ENCODE measurements at places on chromosomes 7 and 10. TPM values are rescaled to one million over a fixed set of nuclear protein-coding genes. Genes with fewer than 3 reads are reported as not detected.
A peak's percentile ranks its signal among the peaks of the same experiment; 100 is the strongest.

DNA sequence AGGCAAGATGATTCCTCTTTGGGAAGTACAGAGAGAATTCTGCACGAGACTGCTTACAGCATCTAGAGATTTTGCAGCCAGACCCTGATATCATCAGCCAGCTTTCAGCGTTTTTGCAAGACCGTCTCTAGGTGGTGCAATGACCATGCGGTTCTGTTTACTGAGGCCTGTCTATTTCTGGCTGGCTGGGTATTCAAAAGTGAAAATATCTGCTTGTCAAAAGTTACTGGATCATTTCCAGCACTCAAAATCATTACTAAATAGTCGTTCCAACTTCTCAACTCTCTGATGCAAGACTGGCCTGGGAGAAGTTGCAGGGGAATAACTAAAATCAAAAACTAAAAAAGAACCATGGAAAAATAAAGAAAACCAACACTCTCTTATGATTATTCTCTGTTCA lies 240.1 kb downstream of the ELMO1 start:
- DNase-seq = peak; percentile 65

DNA sequence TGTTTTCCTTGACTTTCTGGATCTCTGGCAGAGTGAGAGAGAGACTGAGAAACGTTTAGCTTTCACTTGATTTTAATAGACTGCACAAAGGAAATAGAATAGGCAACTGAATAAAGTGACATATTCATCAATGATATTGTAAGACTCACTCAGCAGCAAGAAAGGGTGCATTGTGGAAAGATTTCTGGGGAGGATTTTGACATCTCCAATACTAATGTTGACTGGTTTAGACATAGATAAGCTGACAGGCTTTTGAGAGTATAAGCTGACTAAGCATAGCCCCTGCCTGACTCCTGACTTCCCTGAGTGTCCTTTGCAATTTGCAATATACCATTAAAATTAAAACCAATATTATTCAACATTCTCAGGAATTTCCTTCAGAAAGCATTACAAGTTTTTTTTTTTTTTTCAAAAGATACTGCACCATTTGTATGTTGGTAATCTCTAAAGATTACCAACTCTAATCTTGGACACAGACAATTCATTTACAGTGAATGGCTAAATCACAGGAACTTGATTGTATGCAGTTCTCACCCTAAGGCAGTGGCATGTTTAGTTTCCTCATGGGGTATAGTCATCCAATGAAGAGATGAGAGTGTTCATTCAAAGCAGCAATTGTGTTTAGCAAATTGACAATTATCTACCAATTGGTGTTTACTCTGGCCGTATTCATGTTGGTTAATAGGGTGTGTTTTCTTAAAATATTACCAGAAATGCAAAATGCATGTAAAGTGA lies 325.6 kb downstream of the SORCS3 start:
- DNase-seq = no peak

GRCh38 chr7:154380771-154381170 lies 328.6 kb downstream of the DPP6 start:
- no peak for DNase-seq

DNA sequence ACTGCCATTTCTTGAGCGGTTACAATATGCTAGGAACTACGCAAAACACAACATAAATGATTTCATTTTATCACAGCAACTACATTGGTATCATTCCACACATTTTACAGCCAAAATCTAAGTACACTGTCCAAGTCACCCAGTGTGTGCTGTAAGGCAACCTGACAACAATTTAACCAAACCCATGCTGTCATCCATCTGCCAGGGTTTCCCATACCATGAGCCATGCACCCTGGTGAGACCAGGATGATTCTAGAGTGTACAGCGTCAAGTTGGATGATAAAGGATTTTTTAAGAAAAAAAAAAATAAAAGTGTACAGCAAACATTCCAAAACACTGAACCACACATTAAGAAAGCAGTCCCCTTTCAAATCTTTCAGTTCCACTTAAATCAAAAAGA lies 52.9 kb downstream of the PIK3AP1 start:
- DNase-seq = no peak

GRCh38 chr10:21340331-21340730 lies 185.2 kb downstream of the SKIDA1 start:
- DNase-seq = no peak

DNA sequence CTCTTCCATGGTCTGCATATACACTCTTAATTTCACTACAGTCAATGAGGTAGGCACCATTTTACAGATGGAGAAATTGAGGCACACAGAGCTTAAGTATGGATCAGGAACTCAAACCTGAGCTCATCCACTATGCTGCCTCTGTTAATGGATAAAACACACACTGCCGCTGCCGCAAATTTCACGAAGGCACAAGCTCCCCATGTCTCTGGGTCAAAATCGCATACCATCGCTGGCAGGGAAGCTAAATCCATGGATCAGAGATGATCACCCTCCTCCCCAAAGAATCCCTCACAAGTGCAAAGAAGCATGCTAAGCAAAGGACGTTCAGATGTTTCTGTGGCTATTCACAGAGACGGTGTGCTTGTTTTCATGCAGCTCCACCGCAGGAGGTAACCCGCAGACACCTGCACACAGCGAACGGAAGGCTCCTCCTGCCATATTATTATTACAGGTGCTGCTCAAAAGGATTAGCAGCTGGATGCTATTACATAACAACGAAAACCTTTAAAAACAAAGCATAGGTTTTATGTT lies 109.3 kb downstream of the UBE2H start:
- no peak for DNase-seq

DNA sequence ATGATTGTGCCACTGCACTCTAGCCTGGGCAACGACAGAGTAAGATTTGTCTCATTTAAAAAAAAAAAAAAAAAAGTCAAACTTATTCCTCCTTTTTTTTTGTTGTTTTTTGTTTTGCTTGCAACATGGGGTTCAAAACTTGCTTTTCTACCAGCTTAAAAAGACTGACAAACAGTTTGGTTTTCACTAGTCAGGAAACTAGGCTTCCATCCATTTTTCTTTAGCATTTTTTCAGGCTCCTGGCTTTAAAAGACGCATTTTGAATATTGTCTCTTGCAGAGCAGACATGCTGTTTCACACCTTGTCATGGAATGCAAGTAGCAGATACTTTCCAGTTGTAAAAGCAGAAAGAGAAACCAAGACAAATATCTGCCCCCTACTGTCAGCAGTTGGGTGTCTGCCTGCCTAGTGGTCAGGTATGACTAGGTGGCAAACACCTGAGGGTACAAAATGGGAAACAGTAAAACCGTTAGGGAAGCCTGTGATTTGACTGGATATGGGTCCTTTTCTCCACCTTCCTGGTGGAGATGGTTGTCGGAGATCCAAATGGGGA lies 139.9 kb downstream of the CCDC71L start:
- no peak for DNase-seq

- DNase-seq = no peak
Measured at GRCh38 chr10:33410096-33410859, 75.8 kb upstream of the NRP1 start.

GRCh38 chr7:22333680-22334141 lies 23.2 kb downstream of the RAPGEF5 start:
- peak; percentile 34 for DNase-seq

DNA sequence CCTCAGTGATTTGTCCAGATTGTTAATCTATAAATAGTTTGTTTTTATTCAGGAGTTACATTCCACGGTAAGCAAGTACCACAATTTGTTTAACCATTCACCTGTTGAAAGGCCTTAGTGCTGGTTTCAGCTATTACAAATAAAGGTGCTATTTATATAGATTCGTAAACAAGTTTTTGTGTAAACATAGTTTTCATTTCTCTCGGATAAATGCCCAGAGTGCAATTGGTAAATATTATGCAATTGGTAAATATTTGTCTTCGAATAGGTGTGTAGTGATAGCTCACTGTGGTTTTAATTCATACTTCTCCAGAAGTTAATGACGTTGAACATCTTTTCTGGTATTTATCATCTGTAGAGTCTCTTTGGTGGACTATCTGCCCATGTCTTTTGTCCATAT lies 76.4 kb upstream of the RSU1 start:
- no peak for DNase-seq

- DNase-seq = no peak
Measured at GRCh38 chr10:98457721-98458120, 11.0 kb upstream of the HPS1 start.

DNA sequence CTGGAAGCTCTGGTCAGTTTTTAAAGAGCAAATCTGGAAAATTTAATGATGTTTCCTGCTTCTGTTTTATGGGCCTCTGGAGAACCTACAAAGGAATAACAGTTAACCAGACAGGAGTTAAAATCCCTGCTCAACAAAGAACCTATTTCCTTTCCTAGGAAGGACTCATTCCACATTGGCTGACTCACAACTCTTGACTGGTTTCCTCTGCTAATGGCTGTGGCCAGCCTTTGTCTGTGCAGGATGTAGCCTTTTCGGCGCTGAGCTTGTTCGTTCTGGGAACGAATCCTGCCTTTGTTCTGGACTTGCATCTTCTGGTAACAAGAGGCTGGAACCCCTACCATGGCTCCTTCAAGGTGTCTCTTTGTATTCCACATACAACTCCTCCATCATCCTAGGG lies 112.8 kb upstream of the PDCD4 start:
- no peak for DNase-seq

DNA sequence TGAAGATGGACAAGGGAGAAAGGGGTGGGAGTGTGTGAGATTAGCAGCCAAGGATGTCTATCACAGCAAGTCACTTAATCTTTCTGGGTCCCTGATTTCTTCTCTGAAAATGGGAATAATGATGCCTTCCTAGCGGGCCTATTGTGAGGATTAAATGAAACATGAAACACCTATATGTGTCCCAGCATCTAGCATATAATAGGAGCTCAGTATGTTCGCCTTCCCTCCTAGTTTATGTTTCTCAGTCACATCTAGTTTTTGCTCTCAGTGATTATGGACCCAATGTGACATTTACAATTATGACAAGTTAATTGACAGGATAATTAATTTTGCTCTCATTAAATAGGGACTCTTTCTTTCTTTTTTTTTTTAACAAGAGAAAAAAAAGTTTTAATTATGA lies 252.9 kb downstream of the SNX13 start:
- no peak for DNase-seq

- no peak for DNase-seq
Measured at GRCh38 chr7:18179093-18179492, 151.4 kb upstream of the PRPS1L1 start.

DNA sequence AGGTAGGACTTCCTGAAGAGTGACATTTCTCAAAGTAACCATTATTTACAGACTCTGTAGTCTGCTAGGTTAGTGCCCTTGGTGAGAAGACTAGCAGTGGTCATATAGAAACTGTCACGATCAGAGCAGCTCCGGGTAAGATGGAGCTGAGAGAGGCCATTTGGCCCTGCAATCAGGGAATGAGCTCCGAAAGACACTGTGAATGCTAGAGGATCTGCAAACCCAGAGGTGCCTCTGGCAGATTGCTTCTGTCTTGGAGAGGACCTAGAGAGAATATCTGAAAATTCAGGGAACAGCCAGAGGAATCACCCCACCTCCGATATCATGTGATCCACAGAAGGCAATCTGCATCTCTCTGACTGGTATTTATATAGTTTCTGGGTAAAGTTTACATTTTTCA lies 246.9 kb upstream of the KMT2E start:
- DNase-seq = no peak

- DNase-seq = no peak
Measured at GRCh38 chr10:125156196-125156595, 4.2 kb downstream of the CTBP2 start.

DNA sequence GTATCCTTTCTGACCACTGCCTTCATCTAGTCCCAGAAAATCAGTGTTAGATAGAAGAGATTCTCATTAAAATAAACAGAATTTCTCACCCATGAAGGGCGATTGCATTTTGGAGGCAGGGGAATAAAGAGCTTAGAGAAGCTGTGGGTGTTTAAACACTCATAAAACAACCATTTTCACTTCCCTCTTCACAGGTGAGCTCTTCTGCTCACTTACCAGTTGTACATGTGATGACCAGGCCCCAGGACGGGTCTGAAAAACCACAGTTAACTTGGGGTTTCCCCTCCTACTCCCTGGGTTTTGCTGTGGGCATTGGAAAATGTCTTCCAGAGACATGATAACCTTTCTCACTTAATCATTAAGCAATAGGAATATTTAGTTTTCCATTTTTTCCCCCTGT lies 411.6 kb upstream of the DPP6 start:
- no peak for DNase-seq

- no peak for DNase-seq
Measured at GRCh38 chr7:71682181-71682580, 550.2 kb downstream of the GALNT17 start.

DNA sequence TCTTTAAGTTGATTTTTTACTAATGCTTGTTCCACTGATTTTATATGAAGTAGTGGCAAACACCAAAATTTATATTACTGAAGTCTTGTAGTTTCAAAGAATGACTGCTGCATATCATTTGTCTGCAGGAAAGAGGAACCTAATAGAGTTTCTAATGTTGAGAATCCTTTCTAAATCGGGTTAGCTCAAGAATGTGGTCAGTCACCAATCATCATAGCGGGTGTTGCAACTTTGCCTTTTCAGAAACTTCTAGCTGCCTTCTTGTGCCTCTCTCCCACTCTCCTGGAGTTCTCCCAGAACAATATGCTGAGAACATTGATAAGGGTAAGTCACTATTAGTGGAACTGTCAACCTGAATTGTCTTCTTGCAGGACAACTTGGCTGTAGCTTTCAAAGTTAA lies 524.8 kb upstream of the SORCS1 start:
- DNase-seq = no peak

DNA sequence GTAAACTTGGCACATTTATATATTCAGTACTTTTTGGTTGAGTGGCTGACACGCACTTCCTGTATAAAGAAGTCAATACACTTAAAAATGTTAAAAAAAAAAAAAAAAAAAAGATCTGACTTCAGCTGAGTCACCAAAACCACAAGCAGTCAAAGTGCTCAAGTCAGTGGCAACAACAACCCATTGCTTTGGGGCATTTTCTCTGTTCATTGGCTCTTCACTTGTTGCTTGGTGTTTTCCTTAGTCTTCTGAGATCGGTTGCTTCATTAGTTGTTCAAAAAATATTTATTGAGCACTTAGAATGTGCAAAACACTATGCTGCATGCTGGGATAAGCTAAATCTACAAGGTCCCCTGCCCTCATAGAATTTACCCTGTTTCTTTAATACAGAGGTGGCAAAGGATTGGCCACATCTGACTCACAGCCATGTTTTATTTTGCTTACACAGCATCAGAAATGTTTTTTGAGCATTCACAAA lies 63.7 kb downstream of the ZNRF2 start:
- DNase-seq = peak; percentile 12

GRCh38 chr10:117996709-117997108 lies 50.0 kb downstream of the RAB11FIP2 start:
- no peak for DNase-seq

The ADD3 gene
- total RNA-seq = 201 TPM

The ZNF117 gene
- total RNA-seq = 31.6 TPM

The MKX gene
- total RNA-seq = 5.2 TPM

The GJC3 gene
- 0.26 TPM for total RNA-seq

The STEAP1 gene
- 13.1 TPM for total RNA-seq

The SPOCK2 gene
- total RNA-seq = 250 TPM

The CTAGE8 gene
- 3.1 TPM for total RNA-seq

The SPDYE8 gene
- total RNA-seq = not detected

The MORN4 gene
- total RNA-seq = 6.9 TPM

The TYW1 gene
- 14.0 TPM for total RNA-seq

The PON1 gene
- 8.9 TPM for total RNA-seq

The WDR37 gene
- 15.5 TPM for total RNA-seq

The GIMAP1 gene
- 5.1 TPM for total RNA-seq

The DCLRE1A gene
- total RNA-seq = 7.7 TPM

The CYP3A4 gene
- 9.7 TPM for total RNA-seq

The CCL24 gene
- total RNA-seq = 0.92 TPM

Data from mucosa of gallbladder (tissue), 1 donor.